Activated CD4-positive, alpha-beta T cell treated with anti-CD3 and anti-CD28 coated beads for 24 hours (primary cell): ENCODE measurements at places on chromosomes 5 and 9.

- no peak for DNase-seq
Measured at GRCh38 chr5:126745259-126745992, 31.5 kb upstream of the LMNB1 start.

DNA sequence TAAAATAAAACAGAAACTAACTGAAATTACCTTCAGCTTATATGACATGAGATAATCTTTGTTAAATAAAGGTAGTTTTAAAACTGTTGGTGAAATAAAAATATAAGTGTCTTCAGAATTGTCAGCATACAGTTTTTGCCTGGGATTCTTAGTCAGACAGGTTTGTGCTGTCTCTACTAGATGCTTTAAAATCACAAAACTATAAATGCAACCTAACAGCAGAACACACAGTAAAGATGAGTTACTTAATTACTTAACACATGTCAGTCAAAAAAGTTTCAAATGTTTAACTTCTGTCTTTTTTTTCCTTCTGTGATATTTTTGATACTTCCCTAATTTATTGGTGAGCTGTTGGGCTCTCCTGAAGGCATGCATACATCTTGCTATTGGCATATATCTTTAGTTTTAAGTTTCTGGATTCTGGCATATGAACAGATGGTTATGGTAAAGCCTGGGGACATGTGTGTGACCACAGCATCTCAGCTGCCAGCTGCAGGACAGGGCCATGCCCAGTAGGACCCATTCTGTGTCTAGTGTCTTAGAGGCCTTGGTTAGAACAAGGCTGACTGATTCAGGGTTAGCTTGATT lies 231.1 kb upstream of the NUDT12 start:
- no peak for DNase-seq

- DNase-seq = no peak
Measured at GRCh38 chr5:39757131-39757530, 332.4 kb upstream of the DAB2 start.

DNA sequence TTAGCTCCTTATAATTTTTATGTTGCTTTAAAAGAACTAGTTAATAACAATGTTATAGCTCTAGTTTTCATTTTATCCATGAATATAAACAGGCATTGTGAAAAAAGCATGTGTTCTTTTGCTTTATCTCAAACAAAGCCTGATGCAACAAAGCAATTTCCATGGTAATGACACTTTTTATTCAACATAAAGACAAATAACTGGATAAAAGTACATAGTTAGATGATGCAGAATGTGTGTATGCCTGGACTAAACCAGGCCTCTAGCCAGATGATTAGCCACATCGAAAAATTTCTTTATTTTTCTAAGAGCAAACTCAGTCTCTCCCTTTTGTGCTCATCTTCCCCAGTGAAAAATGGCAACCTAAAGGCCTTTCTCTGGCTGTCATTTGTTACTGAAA lies 125.6 kb upstream of the TARS1 start:
- no peak for DNase-seq

- no peak for DNase-seq
Measured at GRCh38 chr9:105320568-105320967, 76.1 kb downstream of the SLC44A1 start.

- no peak for DNase-seq
Measured at GRCh38 chr9:121253162-121253561, 14.8 kb upstream of the GSN start.

- DNase-seq = no peak
Measured at GRCh38 chr5:135317286-135317685, 81.7 kb downstream of the MACROH2A1 start.
